ENCODE measurements at places on chromosomes 1 and 21.

- peak; percentile 91 for DNase-seq
Measured at GRCh38 chr1:23403735-23404486, 20.6 kb downstream of the TCEA3 start.

GRCh38 chr21:36692835-36693488, 6.0 kb upstream of the SIM2 start:
- DNase-seq, result no peak

DNA sequence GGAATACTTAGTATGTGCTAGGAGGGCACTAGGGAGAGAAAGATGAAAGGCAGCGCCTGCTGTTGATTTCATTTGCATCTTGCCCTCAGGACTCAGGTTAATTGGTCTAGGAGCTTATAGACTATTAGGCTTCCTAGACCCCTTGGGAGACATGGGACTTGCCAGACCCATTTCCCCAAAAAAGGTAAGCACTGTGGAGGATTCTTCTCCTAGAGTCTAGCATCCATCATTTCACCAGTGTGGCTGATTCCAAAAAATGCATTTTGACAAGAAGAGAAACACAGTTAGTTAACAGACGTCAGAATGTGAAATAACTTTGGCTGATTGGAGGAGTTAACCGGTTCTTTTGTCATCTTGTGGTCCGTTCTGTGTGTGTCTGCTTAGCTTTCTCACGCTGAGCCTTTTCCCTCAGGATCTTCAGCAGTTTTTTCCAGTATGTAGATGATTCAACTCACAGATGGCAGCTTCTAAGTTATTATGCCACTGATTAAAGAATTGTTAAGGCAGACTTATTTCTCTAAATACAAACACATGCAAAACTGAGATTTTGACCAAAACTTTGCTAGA, 108.8 kb downstream of the KIF26B start:
- no peak for DNase-seq

GRCh38 chr21:40335704-40336103, 468.5 kb downstream of the PCP4 start:
- DNase-seq, result no peak

DNA sequence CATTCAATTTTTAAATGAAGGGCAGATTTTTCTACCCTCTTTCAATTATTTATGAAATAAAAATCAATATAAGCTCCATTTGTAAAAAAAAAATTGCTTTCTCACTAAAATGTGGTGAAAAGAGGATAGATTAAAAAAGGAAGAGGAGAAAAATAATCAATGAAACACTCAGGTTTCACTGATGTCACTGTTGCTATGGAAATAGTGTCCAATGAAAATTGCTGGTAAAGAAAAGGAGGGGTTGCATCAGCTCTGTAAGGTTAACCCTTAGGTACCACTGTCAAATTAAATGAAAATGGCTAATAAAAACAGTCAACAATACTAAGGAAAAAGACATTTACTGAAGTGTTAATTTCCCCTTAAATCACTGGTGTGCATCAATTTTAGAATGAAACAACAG, 91.6 kb upstream of the TTC39A start:
- peak; percentile 2 for DNase-seq

- DNase-seq, result no peak
Measured at GRCh38 chr1:97784661-97785060, 136.2 kb downstream of the DPYD start.

GRCh38 chr1:40746344-40747090, 37.1 kb upstream of the KCNQ4 start:
- DNase-seq, result no peak

DNA sequence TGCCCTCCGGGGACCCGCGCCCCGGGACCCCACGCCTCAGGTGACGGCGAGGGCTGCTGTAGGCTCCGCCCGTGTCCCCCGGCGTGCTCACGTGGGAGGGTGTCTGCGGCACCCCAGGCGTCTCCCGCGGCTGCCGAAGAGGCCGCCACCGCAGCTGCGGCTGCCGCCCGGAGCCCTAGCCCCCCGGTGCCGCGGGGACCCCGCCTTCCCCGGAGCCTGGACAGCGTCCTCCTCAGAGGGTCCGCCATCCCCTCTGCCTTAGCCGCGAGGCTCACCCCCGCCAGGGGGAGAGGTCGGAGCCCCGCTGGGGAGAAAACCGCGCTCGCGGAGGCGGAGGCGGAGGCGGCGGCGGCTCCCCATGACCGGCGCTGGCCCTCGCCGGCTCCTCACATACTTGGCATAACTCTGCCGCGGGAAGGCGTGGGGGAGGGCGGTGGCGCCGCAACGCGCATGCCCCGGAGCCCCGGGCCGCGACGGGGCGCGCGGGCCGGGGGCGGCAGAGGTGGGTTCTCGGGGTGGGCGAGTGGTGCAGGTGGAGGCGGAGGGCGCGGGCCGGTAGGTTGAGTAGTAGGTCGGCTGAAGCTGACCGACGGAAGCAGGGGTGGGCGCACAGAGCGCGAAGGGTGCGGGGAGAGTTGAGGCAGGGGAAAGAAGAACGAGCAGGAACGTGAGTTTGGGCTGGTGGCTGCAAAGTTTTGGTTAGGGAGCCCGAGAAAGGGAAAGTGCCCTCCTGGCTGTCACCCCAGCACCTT, 700 bp upstream of the SYDE2 start:
- DNase-seq, result no peak

GRCh38 chr1:50976111-50976889, 6.3 kb downstream of the CDKN2C start:
- DNase-seq, result no peak

DNA sequence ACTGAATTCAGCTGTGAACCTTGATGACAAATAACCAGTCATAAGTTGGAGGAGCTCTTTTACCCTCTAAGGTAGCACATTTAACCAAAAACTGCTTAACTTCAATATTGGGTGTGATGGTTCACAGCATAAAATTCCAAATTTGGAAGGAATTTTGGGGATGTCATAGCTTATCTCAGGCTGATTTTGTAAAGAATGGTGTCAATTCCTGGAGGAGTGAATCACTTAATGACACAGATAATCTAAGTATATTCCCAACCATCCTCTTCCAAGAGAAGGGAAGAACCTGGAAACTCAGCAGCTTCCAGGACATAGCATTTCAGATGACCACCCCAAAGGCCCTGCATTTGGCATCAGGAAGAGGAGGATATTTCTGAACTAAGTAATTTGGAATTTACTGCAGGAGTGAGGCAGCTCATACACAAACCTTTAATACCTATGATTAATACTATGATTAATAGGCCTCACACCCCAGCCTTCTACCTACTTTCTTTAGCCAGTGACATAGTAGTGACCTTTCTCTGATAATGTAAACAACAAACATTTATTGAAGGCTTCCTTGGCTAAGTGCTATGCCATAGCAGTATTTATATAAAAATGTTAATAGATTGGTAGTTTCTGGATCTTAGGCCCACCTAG, 14.5 kb downstream of the GLUL start:
- no peak for DNase-seq

- DNase-seq, result no peak
Measured at GRCh38 chr1:228309326-228310067, 97.1 kb downstream of the TRIM11 start.

GRCh38 chr1:33190701-33191100, 8.9 kb upstream of the TRIM62 start:
- DNase-seq, result no peak

GRCh38 chr1:5960336-5960735, 31.9 kb downstream of the NPHP4 start:
- DNase-seq, result no peak

- DNase-seq, result peak; percentile 42
Measured at GRCh38 chr1:224852901-224853568, 76.4 kb upstream of the DNAH14 start.

- DNase-seq, result peak; percentile 29
Measured at GRCh38 chr1:28359592-28360239, 9.8 kb upstream of the PHACTR4 start.

DNA sequence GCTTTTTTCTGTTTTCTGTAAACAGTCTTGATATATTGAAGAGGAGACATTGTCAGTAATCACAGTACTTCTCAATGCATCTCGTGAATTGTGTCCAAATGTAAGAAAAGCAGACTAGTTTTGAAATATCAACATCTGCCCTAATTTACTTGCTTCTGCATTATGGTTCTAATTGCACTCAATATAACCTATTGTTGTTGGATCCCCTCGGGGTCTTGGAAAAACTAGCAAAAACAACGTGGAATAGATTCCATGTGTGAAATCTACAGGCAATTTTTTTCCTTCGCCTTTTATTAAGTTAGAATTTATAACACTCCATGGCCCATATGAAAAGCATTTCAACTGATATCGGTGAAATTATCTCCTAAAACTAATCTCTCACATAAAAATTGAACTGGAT, 236.5 kb downstream of the TTLL7 start:
- no peak for DNase-seq

- no peak for DNase-seq
Measured at GRCh38 chr1:191977874-191978506, 180.3 kb upstream of the RGS18 start.

GRCh38 chr1:85366391-85367170, 90.1 kb upstream of the BCL10 start:
- no peak for DNase-seq

DNA sequence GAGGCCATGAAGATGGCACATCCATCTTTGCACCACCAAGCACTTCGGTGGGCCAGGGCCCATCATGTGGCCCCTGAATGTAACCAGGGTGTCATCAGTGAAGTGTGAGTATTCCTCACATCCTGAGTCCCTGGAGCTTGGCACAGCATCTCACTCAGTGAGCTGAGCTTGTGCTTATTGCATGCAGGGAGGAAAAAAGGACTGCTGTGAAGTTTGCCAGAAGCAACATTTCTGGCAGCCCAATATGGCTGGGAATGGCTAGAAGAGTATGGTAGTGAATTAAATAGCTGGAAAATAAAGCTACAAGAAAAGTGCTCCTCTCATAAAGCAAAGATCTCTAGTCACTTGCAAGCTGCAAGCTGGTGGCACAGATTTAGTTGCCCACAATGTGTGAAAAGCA, 109.3 kb downstream of the TNFSF18 start:
- no peak for DNase-seq

- no peak for DNase-seq
Measured at GRCh38 chr1:16443975-16444770, 3.6 kb downstream of the NECAP2 start.

DNA sequence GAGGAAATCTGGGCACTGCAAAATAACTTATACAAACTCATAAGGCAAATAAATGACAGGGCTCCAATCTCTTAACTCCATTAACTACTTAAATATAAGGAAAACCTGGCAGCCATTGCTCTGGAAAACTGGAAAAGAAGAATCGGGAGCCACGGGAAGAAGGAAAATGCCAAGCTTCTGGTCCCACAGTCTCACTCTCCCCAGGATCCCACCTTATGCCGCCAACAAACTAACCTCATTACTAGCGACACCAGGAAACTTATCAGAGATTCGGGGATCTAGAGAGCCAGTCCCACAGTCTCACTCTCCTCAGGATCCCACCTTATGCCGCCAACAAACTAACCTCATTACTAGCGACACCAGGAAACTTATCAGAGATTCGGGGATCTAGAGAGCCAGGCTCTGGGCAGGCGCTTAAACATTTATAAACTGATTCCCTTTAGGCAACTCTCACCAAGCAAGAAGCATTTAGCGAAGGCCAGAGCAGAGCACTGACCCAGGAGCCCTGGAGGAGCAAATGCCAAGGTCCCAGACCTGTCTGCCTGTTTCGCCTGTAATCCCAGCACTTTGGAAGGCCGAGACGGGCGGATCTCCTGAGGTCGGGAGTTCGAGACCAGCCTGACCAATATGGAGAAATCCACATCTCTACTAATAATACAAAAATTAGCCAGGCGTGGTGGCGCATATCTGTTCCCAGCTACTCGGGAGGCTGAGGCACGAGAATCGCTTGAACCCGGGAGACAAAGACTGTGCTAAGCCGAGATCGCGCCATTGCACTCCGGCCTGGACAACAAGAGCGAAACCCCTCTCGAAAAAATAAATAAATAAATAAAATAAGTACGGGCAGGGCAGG, 720 bp downstream of the PSMB2 start:
- DNase-seq, result no peak

GRCh38 chr1:32884726-32885125, 1.6 kb upstream of the HPCA start:
- no peak for DNase-seq

DNA sequence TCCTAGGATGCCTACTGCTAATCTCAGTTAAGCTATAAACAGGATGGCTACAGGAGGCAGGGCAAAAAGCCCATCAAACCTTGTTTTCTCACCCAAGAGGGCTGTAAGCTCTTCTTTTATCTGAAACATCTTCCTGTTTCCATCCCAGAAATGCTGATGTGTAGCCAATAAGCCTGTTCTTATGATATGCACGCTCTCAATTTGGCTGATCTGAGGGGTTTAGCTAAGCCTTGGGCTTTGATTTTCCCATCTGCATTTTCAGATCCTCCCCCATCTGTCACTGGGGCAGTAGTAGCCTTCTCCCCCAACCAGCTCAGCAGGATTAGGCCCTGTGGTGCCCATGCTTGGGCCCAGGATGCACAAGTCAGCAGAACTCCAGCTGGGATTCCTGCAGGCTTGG, 105.0 kb downstream of the BRINP2 start:
- DNase-seq, result no peak

GRCh38 chr1:48917901-48918603, 141.4 kb upstream of the BEND5 start:
- DNase-seq, result no peak

DNA sequence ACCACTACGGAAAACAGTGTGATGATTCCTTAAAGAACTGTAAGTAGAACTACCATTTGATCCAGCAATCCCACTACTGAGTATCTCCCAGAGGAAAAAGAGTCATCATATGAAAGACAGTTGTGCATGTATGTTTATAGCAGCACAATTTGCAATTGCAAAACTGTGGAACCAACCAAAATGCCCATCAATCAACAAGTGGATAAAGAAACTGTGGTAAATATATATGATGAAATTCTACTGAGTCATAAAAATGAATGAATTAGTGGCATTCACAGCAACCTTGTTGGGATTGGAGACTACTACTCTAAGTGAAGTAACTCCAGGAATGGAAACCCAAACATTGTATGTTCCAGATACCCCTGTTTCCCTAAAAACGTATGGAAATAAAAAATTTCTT, 337.0 kb upstream of the PTBP2 start:
- DNase-seq, result no peak

GRCh38 chr1:17118706-17119075, 560 bp downstream of the PADI2 start:
- no peak for DNase-seq

DNA sequence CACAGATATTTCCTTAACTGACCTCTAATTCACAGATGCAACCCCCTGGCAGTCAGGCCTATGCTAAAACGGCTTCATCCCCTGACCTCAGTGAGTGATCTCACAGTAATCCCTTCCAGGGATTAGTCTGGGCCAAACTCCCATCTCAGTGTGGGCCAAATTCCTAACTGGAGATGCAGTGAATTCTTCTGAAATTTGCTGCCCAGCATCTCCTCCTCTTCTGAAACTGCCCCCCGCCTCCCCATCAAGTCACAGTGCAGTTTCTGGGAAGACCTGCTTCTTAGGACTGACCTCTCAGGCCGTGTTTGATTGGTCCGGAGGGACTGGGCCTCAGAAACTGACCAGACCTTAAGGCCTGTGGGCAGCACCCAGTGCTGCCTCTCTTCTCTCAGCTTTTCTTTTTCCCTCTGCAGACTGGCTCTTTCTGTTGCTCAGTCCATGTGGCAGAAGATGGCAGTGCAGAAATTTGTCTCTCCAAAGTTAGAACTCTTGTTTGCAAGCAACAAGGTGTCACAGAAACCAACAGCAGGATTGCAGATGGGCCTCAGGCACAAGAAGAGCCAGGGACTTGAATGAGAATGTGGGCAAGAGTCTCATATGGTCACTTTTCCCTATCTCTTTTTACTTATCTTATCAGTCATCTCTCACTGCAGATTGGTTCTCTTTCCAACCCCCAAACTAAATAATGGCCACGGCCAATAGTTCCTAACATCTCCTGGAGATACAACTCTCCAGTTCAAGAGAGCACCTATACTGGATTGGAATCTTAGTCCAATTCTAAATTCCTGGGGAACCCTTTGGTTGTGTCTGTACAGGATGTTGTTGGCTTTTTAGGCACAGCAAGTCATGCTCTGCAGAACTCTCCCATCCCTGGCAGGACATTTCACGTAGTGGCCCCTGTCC, 95.5 kb upstream of the RALGPS2 start:
- no peak for DNase-seq
